CD4-positive, alpha-beta T cell treated with Interleukin-6 at 100 ng/mL for 8 hours (primary cell): ENCODE measurements at places on chromosomes 12 and 14.

DNA sequence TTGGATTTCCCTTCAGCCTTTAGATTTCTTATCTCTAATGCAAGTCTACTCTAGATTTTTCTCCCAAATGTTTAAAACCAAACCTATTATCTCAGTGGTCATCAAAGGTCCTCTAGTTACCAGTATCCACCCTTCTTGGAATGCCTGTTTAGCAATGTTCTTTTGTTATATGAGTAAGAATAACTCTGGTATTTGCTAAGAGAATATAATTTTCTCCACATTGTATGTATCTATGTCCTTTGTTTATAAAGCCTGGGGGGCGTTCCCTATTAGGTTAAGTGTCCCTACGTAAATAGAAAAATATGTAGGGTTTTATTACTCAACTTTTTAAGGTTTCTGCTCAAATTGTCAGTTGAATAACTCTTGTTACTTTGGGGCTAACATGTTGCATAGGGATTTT is 27.3 kb downstream of the PPM1A start:
- no peak for DNase-seq

DNA sequence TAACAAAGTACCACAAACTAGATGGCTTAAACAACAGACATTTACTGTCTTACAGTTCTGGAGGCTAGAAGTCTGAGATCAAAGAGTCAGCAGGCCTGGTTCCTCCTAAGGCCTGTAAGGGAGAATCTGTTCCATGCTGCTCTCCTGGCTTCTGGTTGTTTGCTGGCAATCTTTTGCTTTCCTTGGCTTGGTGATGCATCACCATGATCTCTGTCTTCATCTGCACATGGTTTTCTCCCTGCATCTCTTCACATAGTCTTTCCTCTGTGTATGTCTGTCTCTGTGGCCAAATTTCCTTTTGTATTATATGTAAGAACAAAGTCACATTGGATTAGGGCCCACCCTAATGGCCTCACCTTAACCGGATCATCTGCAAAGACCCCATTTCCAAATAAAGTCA is 168.5 kb downstream of the CAPZA3 start:
- DNase-seq, result no peak

DNA sequence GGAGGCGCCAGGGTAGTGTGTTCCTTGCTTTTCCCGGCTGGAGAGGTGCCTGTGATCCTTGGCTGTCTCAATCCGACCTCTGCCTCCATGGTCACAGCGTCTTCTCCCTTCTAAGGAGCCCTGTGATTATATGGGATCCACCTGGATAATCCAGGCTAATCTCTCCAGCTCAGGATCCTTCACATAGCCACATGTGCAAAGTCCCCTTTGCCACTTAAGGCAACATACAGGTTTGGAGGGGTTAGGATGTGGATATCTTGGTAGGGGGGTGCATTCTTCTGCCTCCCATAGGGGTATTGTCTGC is 1.2 kb upstream of the HVCN1 start:
- DNase-seq, result no peak

DNA sequence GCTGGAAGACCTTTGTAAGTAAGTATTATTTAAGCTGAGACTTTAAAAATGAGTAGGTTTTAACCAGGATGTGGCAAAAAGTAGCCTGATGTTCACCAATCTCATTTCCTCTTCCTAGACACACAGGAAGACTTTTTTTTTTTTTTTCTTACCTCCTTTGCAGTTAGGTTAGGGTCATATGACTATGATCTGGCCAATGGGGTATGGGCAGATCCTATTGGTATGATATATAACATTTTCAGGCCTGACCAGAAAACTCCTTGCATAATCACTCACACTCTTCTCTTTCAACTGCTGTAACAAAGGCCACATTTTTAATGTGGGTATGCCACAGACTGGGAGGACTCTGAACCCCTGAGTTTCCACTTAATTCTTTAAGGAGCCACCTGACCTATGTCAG is 2.7 kb upstream of the RPS6KA5 start:
- peak; percentile 72 for DNase-seq

DNA sequence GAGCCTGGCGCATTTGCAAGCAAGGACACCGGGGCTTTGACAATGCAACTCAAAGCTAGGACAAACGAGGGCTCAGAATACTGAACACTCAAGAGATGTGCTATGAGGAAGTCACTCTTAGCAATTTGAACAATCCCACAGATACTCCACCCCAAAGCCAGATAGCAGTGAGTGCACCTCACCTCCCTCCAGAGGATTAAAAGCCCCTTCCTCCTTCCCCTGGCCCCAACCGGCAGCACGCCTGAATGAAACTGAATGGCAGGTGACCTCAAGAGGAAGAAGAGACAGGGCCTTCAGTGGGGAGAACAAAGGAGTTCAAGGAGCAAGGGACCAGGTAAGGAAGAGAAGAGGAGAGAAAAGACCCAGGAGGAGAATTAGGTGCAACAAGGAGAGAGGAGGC is 1.9 kb upstream of the KRT78 start:
- no peak for DNase-seq

DNA sequence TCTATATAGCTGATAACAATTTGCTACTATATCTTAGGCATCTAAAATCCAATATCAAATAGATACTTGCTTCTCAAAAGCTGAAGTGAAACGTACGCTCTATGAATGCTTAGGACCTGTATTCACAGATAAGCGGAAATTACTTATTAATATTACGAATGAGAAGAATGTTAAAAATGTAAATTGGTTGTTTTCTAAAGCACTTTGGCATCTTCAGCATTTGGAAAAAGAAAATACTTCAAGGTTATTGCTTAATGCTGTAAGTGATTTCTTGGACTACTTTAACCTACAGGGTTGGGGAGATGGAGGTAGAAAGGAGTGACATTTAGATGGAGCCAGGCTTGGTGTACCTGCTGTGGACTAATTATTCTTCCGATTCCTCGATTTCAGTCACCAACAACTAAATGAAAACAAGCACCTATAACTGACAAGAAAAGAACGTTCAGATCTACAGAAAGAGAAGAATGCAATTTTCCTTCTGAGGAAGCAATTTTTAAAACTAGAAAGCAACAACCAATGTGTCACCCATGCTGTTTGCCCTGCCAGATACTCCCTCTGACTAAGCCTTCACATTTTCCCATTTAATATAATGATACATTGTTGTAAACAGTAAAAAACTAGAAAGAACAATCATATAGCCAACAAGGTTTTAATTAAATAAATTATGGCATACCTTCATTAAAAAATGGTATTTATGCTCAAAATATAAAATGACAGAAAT is 49.3 kb downstream of the SLC25A21 start:
- DNase-seq, result no peak
